Caco-2 (cell line): ENCODE measurements at places on chromosomes 2 and 18. TPM values are rescaled to one million over a fixed set of nuclear protein-coding genes. Genes with fewer than 3 reads are reported as not detected.

Gene ASB1
- 14.2 and 16.9 TPM in 2 replicates for total RNA-seq

Gene LAPTM4A
- total RNA-seq, result 121 and 140 TPM in 2 replicates

Gene M1AP
- total RNA-seq, result not detected in 2 replicates

Gene TPRKB
- total RNA-seq, result 42.1 and 48.8 TPM in 2 replicates

Gene MARCHF4
- not detected in 2 replicates for total RNA-seq

Gene CFAP53
- 0.23 TPM in 1 of 2 replicates, not detected in the other for total RNA-seq

Gene EFHD1
- total RNA-seq, result 4.1 and 4.2 TPM in 2 replicates

Gene OSR1
- 3.0 and 3.2 TPM in 2 replicates for total RNA-seq

Gene BAZ2B
- total RNA-seq, result 32.9 and 34.6 TPM in 2 replicates

Gene POTEJ
- total RNA-seq, result not detected in 2 replicates

- no peaks in the 10 kb centered on the region for H3K4me1 ChIP-seq
- no peak overlapping the region for H3K4me3 ChIP-seq
- H3K27me3 ChIP-seq, result no peaks in the 10 kb centered on the region; the same call in 1 of the 2 replicates
- DNase-seq, result no peak
Observed at GRCh38 chr2:30721241-30721640, 86.0 kb downstream of the CAPN13 start.

GRCh38 chr18:62606106-62606505 lies 83.3 kb downstream of the ZCCHC2 start:
- H3K4me1 ChIP-seq, result no peaks in the 10 kb centered on the region
- H3K27ac ChIP-seq, result no peak overlapping the region
- no peaks in the 10 kb centered on the region for H3K36me3 ChIP-seq
- H3K27me3 ChIP-seq, result no peaks in the 10 kb centered on the region
- H3K4me3 ChIP-seq, result no peak overlapping the region

DNA sequence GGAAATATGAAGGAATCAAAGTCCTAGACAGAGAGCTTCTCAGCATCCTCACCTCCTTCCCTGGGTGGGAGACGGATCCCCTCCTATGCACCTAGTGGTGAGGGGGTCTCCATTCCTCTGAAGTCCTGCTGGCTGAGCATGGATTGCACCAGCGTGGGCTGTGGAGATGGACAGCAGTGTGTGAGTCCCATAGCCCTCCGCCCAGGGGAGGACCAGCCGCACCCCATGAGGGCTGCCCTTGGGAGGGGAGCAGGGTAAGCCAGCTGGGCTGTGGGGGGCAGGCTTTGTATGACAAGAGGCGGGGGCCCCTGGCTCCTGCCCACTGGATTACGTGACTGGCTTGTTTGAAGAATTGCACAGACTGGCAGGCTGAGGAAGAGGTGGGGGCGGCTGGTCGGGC lies 768.2 kb downstream of the GALR1 start:
- no peaks in the 10 kb centered on the region for H3K4me1 ChIP-seq
- H3K4me3 ChIP-seq, result no peak overlapping the region
- no peaks in the 10 kb centered on the region for H3K36me3 ChIP-seq
- DNase-seq, result no peak
- no peaks in the 10 kb centered on the region for H3K27me3 ChIP-seq

GRCh38 chr2:142536492-142536891 lies 341.0 kb upstream of the KYNU start:
- no peak for DNase-seq
- no peaks in the 10 kb centered on the region for H3K4me1 ChIP-seq
- H3K36me3 ChIP-seq, result no peaks in the 10 kb centered on the region
- H3K27ac ChIP-seq, result no peak overlapping the region
- no peaks in the 10 kb centered on the region for H3K27me3 ChIP-seq

- H3K27ac ChIP-seq, result no peak overlapping the region
- DNase-seq, result no peak
- no peaks in the 10 kb centered on the region for H3K36me3 ChIP-seq
- no peaks in the 10 kb centered on the region for H3K4me1 ChIP-seq
- H3K4me3 ChIP-seq, result no peak overlapping the region
- H3K27me3 ChIP-seq, result no peaks in the 10 kb centered on the region
Observed at GRCh38 chr18:48203961-48204666, 205.1 kb downstream of the ZBTB7C start.

DNA sequence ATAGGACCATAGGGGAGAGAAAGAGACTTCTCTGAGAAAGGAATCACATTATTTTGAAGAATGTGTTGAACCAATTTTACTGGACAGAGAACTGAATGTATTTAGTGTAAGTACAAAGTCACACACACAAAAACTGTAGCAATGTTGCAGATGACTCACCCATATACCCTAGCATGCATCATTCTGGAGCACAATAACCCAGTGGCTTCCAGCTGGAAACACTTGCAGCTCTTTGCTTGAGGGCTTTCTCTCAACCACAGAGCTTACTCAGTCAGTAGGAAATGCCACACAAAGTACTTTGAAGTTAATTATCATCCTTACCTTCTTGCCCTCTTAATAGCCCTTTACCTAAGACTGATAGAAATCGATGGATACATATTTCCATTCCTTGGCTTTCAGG lies 760.0 kb upstream of the FSHR start:
- no peaks in the 10 kb centered on the region for H3K4me1 ChIP-seq
- no peak for DNase-seq
- H3K4me3 ChIP-seq, result no peak overlapping the region
- no peaks in the 10 kb centered on the region for H3K36me3 ChIP-seq
- no peak overlapping the region for H3K27ac ChIP-seq
- no peaks in the 10 kb centered on the region for H3K27me3 ChIP-seq

GRCh38 chr18:29406996-29407395 lies 1230.1 kb upstream of the CDH2 start:
- no peak overlapping the region for H3K27ac ChIP-seq
- H3K4me1 ChIP-seq, result no peaks in the 10 kb centered on the region
- no peak overlapping the region for H3K4me3 ChIP-seq
- no peaks in the 10 kb centered on the region for H3K36me3 ChIP-seq

DNA sequence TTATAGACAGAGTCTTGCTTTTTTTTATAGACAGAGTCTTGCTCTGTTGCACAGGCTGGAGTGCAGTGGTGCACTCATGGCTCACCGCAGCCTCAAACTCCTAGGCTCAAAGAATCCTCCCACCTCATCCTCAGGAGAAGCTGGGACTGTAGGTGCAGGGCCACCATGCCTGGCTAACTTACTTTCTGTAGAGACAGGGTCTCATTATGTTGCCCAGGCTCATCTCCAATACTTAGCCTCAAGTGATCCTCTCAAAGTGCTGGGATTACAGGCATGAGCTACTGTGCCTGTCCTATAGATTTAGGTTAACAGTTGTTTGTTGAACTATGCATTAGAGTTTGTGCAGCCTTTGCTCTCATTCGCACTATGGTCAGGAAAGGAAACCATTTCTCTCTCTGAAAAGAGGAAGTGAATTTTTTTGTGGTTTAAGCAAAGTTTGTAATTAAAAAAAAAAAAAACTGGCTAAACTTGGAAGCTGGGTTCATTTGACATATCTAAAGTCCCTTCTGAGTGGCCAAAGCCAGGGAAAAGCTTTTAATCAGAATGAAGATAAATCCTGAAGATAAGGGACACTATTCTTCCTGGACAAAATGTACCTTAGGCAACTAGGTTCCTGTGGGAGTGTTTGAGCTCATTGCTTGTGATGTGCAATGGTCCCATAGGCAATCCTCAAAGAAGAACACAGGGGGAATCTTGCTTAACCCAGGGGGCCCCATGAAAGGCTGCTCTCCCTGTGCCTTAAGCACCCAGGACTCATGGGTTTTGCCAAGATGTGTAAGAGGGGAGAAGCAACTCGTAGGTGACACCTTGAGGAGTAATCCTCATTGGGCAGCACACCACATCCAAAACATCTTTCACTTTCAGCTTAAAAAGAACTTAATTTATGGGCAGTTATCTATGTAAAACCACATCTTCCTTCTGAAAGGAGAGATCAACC lies 201.7 kb downstream of the MREG start:
- peak overlapping the region; percentile 39 for H3K27ac ChIP-seq
- peaks cover 18% of the 10 kb centered on the region for H3K4me1 ChIP-seq
- DNase-seq, result no peak
- H3K36me3 ChIP-seq, result no peaks in the 10 kb centered on the region

DNA sequence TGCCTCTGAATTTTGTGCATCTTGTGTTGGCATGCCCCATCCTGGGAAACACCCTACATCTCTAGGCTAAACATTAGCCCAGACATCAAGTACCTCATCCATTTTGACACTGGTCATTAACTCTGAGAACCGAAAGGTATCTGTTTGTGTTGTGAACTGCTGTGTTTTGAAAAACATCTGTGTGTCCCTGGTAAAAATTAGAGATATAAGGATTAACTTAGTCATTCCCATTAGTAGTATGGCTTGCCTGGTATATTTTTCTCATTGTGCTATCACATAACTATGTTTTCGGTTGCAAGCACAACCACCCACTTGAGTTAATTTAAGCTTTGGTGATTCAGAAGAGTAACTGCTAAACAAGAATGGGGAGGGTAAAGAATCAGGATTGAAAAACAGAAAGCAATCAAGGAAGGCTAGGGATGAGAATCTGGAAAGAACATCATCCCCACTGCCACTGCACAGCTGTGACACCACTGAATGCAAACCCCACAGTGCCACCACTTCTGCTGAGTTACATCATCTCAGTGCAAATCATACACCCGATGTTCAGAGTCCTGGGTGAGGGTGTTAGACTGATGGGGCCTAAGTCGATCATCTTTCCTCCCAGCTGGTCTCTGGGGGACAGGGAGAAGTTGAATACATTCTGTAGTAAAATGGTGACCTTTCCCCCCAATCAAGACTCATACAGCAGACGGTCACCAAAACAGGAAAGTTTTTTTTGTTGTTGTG lies 234.0 kb downstream of the EPHA4 start:
- H3K4me1 ChIP-seq, result no peaks in the 10 kb centered on the region
- no peaks in the 10 kb centered on the region for H3K27me3 ChIP-seq
- no peak overlapping the region for H3K4me3 ChIP-seq

DNA sequence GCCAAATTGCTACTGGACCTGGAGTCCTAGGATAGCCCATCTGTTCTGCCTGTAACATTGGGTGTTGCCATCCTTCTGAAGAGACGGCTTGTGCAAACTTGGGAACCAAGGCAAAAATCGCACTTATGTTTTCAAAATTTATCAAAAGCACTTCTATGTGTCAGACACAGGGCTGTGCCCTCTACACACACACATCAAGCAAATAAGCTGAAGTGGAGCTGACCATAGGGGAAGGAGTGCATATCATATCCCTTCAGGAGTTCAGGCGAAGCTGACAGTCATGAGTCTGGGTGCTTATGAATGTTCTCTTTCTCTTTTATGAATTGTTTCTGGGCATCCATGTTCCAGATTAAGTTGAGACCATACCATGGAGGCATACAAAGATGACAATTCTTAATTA lies 247.9 kb downstream of the CYRIA start:
- H3K27ac ChIP-seq, result no peak overlapping the region
- no peak overlapping the region for H3K4me3 ChIP-seq
- H3K36me3 ChIP-seq, result no peaks in the 10 kb centered on the region
- H3K27me3 ChIP-seq, result no peaks in the 10 kb centered on the region

- DNase-seq, result no peak
- H3K4me3 ChIP-seq, result no peak overlapping the region
- peaks cover 18% of the 10 kb centered on the region for H3K4me1 ChIP-seq
- H3K36me3 ChIP-seq, result peaks cover 6% of the 10 kb centered on the region
Observed at GRCh38 chr18:23223641-23224040, 88.4 kb downstream of the CABLES1 start.

- H3K36me3 ChIP-seq, result no peaks in the 10 kb centered on the region
- peak overlapping the region; percentile 13 for H3K4me3 ChIP-seq
- no peak overlapping the region for H3K27ac ChIP-seq
Observed at GRCh38 chr2:120737340-120738101, 1.9 kb downstream of the GLI2 start.

- no peaks in the 10 kb centered on the region for H3K27me3 ChIP-seq
- peaks cover 34% of the 10 kb centered on the region for H3K4me1 ChIP-seq
- H3K36me3 ChIP-seq, result no peaks in the 10 kb centered on the region; the same call in 1 of the 2 replicates
- no peak overlapping the region for H3K4me3 ChIP-seq
Observed at GRCh38 chr2:237726401-237726830, 72.2 kb upstream of the RBM44 start.

DNA sequence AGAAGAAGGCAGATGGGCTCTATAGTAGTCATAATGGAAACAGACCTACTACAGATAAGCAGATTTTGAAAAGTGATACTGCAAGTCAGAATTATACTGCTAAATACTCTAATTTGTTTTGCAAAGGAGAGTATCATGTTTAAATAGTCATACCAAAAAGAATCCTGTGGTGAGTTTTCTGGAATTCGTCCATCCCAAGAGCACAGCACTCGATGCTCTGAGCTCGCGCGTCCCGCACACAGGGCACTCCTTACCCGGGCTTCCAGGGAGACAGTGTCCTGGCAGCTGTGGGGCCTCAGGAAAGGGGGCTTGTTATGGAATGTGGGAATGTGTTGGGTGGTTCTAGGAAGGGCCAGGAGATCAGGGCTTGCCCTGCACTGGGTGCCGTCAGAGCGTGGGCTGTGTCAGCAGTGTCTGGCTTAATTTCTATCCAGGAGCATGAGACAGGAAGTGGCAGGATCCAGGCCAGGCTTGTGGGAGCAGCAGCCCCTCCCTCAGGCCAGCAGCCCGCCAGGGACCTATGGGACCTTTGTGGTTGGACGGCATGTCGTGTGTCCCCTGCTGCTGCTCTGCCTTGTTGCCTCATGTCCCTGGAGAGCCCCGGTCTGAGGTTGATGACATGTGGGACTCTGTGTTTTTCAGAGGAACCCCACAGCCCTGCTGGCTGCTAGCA lies 193.2 kb upstream of the TPO start:
- no peaks in the 10 kb centered on the region for H3K4me1 ChIP-seq
- no peaks in the 10 kb centered on the region for H3K36me3 ChIP-seq
- DNase-seq, result no peak
- no peaks in the 10 kb centered on the region for H3K27me3 ChIP-seq
- no peak overlapping the region for H3K4me3 ChIP-seq
